ENCODE measurements at places on chromosomes 1 and 21.

- no peak for DNase-seq
Observed at GRCh38 chr1:45796381-45796780, 7.0 kb upstream of the MAST2 start.

DNA sequence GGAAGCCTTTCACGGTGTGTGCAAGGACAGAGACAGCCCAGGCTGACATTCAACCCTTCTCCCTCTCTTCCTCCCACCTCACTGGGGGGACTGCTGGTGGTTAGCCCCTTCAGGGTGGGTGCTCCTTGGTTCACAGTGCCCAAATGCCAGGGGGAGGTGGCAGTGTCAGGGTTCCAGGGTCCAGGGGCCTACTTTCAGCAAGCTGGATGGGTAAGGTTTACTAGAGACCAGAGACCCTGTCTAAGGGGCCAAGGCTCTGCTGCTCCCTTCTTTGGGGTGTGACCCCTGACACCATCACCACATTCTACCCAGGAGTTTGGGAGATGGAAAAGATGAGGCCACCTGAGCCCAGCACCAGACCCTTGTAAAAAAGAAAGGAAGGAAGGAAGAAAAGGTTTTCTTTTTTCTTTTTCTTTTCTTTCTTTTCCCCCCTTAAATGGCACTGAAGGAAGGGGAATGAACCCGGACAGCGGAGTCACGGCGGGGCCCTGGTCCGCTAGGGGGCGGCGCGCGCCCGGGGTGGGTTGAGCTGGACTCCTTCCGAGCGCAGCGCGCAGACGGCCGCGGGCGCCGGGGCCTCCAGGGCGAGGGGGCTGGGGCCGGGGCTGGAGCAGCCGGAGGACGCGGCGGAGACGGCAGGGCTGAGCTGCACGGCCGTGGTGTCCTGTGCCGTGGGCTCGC is 18.8 kb downstream of the KNCN start:
- peak; percentile 64 for DNase-seq

DNA sequence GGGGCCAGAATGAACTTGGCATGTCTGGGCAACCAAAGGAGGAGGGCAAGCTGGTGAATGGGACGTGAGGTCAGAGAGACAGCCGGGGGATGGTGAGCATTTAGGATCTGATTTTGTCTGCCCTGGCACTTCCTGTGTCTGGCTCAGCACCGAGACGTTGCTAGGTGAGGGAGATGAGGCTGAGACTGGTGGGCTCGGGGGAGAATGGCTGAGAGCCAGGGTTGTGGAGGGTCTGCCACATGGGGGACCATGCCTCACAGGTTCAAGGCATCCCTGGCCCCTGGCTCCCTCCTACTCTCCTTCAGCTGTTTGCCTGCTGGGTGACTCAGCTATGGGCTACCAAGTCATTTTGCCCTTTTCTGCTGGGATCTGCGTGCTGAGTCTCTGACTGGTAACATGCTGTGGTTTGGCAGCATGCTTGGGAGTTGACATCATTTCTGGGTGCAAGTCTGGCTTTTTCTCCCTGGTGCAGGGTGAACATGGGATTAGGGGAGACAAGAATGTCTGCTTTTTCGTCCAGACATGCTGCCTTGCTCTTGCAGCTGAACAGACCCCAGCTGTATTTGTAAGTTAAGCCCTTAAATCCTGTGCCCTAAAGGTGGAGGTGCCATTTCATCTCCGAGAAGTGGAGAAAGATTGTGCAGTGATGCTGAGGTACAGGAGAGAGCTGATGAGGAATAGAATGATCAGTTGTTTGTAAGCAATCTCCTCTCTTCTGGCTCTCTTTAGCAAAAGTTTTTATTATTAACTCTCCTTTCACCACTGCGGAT is 17.6 kb downstream of the GALNT2 start:
- no peak for DNase-seq

GRCh38 chr21:41653954-41654491 is 112.8 kb downstream of the RIPK4 start:
- DNase-seq = no peak

GRCh38 chr1:143699115-143699514 is 272.7 kb downstream of the FAM72C start:
- DNase-seq = no peak

- DNase-seq = no peak
Observed at GRCh38 chr21:35119501-35120047, 70.5 kb upstream of the RUNX1 start.

GRCh38 chr1:38656726-38657125 is 202.8 kb downstream of the RRAGC start:
- DNase-seq = no peak

DNA sequence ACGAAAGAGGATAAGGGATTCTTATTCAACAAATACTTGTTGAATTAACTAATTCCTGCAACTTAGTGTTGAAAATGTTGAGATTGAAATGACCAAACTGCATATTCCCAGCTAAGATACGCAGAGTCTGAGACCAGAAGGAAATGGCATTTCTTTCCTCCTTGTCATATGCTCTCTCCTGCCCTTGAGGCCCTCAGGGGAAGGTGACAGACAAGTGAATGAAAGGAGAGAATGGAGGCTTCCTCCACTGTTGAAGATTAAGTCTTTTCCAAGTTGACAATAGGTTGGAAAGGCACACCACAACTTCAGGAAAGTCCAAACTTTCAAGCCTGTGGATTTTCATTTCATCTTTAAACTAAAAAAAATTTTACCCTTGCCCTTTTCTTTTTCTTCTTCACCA is 3.1 kb upstream of the ZNF697 start:
- no peak for DNase-seq

DNA sequence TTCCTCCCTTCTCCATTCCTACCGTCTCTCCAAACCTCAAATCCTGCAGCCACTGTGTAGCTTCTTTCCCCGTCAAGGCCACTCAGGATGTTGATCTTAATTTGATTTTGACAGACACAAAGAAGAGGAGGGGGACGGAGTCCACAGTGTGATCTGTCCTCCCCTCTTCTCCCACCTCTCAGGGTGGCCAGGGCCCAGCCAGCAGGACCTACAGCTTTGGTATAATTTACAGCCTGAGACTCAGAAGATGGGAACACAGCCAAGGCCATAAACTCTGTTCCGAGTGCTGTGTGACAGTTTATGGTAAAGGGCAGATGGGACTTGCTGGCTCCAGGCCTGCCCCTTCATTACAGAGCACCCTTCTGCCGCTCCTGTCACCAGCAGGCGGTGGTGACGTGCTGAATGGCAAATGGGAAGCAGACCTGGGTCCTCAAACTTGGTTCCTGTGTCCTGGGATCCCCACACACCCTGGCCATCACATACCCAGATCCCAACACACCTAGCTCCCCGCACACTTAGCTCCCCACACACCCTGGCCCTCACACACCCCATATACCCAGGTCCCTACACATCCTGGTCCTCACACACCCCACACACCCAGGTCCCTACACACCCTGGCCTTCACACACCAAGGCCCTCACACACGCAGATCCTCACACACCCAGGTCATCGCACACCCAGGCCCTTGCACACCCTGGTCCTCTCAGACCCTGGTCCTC is 71.6 kb downstream of the CD2 start:
- DNase-seq = peak; percentile 70

DNA sequence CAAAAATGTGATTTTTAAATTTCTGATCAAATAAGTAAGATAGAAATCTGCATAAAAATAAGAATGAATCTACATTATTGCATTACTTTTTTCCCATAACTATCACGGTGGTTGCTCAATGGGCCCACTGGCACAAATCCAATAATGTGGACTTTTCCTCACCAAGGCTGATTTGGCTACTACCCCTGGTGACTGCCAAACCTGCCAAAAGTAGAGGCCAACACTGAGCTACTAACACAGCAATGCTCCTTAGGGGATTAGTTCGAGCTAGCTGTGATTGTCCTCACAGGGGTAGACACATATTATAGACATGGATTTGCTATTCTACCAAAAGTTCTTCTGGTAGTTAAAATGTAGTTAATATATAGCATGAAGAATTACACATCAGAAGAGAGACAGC is 107.7 kb upstream of the ZNHIT6 start:
- no peak for DNase-seq

- DNase-seq = no peak
Observed at GRCh38 chr1:162113419-162113818, 43.9 kb downstream of the NOS1AP start.

DNA sequence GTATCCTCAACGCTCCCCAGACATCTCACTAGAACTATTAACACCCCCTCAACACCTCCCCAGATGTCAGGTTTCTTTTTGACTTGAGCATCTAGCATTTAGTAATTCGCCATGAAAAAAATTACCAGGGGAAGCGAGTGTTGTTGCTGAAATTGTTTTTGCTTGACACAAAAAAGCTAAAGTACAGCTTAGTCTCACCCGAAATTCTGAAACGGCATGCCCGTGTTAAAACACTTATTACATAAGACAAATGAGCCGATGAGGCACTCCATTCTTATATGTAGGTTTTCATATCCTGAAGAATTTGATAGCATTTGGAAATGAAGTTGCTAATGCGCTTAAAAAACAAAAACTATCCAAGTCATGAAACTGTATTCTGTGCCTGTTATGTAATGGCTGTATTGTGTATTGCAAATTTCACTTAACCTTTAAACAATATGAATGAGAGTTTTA is 1.3 kb upstream of the NRIP1 start:
- no peak for DNase-seq

GRCh38 chr1:168121401-168122011 is 15.2 kb downstream of the GPR161 start:
- DNase-seq = no peak

DNA sequence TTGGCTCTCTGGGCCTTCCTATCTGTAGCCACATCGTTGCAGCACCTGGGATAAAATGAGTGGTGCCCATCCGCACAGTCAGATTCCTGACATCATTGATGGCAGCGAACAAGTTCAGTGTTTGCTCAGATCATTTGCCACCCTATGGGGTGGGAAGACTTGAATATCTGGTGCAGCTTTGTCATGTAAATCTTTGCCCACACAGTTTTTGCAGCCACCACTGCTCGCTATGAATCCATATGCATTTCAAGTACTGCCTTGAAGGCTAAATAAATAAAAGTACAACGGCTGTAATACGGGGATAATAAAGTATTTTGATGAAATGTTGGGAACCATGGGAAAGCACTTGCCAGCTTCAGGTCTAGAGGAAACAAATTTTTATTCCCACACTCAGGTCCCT is 56.3 kb upstream of the COA6 start:
- peak; percentile 96 for DNase-seq

DNA sequence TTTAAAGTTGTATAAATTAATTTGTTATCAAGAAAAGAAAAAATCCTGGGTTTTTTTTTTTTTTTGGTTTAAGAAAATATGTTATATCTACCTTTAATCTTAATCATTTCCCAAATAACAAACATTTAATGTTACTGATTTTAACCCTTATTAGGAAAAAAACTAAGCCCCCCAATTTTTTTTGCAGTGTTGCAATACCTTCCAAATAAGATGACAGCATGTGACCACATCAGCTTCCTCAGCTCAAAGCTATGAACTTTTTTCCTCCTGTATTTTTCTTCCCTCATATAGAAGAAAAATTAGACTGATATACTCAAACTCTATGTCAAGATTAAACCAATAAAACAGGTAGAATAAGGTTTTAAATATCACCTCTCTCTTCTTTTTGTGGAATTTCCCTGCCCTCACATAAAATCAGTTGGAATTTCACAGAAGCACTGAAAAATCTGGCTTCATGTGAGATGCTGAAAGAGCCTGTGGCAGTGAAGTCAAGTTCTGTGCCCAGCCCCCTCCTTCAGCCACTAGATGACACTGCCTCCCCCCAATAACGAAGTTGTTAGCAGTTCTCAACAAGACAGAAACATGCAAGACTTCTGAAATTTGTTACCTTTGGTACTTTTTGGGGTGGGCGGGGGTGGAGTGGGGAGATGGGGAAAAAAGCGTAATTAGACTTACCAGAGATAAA is 9.6 kb upstream of the SMYD2 start:
- no peak for DNase-seq

DNA sequence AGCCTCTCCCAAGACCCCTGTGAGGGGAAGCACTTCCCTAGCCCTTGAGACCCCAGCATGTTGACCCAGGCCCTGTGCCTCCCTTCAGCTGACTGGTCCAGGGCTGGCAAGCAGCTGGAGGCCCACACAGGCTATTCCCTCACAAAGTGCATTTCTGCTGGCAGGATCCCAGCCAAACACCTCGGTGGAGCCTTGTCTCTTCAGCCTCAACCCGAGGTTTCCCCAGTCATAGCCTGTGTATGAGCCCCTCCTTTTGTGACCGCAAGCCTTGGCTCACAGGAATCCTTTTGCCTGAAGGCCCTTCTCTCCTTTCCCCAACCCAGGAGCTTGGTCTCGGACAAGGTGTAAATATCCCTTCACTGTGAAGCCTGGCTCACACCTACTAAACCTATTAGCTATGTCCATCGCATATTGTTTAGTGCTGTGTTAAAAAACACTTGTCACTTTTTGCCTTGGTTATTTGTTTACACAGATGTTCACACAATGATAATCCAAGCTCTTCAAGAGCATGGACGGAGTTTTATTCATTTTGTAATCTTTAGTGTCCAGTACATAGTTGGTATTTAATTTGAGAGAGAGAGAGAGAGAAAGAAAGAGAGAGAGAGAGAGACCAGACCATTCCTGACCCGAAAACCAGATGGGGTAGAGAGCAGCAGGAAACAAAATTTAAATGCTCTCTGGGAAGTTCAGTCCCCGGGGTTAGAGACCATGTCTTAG is 8.5 kb upstream of the CD247 start:
- no peak for DNase-seq

- no peak for DNase-seq
Observed at GRCh38 chr1:29829448-29830344, 593.4 kb downstream of the PTPRU start.

DNA sequence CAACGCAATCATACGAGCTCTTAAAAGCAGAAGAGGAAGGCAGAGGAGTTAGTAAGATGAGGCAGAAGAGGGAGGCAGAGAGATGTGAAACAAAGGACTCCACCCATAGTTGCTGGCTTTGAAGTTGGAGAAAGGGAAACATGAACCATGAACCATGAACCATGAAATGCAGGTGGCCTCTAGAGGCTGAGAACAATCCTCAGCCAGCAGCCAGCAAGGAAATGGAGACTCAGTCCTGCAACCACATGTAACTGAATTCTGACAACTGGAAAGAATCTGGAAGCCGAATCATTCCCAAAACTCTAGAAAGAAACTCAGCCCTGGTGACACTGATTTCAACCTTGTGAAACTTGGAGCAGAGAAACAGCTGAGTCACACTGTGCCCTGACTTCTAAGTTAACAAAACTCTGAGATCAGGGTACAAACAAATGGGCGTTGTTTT is 10.1 kb downstream of the DIPK1A start:
- DNase-seq = no peak

- no peak for DNase-seq
Observed at GRCh38 chr1:207346513-207346912, 25.0 kb downstream of the CD55 start.

DNA sequence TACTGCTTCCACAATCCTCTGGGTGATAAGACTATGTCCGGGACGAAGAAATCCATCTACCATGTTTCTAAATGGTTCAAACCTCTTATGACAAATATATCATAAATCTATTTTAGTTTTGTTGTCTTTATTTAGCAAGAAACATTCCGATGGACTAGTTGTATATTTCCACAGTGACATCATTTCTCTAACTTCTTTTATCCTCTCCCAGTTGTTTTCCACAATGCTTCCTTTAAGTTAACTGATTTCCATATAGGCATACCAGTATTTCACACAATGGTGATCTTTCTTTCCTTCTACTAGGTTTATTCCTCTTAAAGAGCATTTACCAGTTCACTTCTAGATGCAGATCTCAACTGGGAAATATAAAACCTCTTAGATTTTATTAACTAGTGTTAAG is 44.8 kb downstream of the USP1 start:
- no peak for DNase-seq

- peak; percentile 15 for DNase-seq
Observed at GRCh38 chr1:11373895-11374747, 101.1 kb downstream of the UBIAD1 start.

- DNase-seq = no peak
Observed at GRCh38 chr1:62691062-62691844, 3.1 kb upstream of the DOCK7 start.

GRCh38 chr1:155473151-155473821 is 89.3 kb downstream of the ASH1L start:
- DNase-seq = no peak

Data from NCI-H345 (cell line).